ENCODE measurements at places on chromosomes 1 and 21. TPM values are rescaled to one million over a fixed set of nuclear protein-coding genes. Genes with fewer than 3 reads are reported as not detected.
A peak's percentile ranks its signal among the peaks of the same experiment; 100 is the strongest.

The NPHS2 gene
- not detected for total RNA-seq

The ABCA4 gene
- 0.22 TPM for total RNA-seq

The ZMYM1 gene
- total RNA-seq: 16.4 TPM

The TRPM2 gene
- not detected for total RNA-seq

The BMP8A gene
- not detected for total RNA-seq

DNA sequence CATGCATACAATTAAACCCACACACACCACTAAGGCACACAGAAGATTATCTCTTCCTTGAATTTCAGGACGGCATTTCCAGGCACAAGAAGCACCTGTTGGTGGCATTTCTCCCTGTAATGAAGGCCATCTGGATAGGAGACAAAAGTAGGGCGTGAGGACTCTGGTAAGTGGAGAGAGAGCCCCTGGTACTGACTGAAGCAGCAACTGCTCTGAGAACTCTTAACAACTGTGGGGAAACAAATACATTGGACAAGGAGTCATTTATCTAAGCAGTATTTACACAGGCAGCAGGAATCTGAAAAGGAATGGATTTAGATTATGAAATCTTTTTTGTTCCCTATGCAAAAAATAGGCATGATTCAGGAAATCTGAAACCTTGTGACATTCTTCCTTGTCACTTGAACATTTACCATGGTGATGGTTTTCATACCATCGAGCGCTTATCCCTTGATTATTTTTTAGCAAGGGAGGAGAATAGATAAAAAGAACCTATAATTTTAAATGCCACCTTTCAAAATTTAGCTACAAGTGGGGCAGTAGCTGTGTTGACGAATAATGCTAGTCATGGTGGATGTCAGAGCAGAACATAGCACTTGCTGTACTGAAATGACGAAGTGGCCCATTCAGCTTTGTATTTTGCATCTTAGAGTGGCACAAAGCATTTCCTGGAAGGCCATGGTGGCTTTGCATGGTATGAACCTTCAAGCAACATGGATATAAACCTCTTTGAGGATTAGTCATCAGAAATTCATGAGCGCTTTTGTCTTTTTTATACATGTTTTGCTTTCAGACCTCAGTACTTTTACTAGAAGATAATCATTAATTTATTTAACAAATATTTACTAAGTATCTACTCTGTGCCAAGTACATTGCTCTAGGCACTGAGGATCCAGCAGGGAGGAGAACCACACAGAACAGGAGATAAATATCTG lies 362.0 kb downstream of the ADGRL2 start:
- no peak overlapping the region for H3K27ac ChIP-seq
- no peaks in the 10 kb centered on the region for H3K27me3 ChIP-seq
- DNase-seq: no peak
- no peaks in the 10 kb centered on the region for H3K36me3 ChIP-seq
- H3K4me3 ChIP-seq: no peak overlapping the region

- H3K27me3 ChIP-seq: no peaks in the 10 kb centered on the region
- H3K4me1 ChIP-seq: no peaks in the 10 kb centered on the region
- H3K36me3 ChIP-seq: no peaks in the 10 kb centered on the region
- DNase-seq: no peak
- no peak within 1 kb of the TSS for H3K27ac ChIP-seq
- peak within 1 kb of the TSS; percentile 23 for H3K4me3 ChIP-seq
Observed at GRCh38 chr1:171090604-171091003, at the start of gene FMO3. Gene FMO3, plus strand, starts transcription at chr1:171090905. Its CDS starts 1,754 bp downstream, at chr1:171092659.

- H3K36me3 ChIP-seq: no peaks in the 10 kb centered on the region
- DNase-seq: no peak
- no peak overlapping the region for H3K27ac ChIP-seq
- no peak overlapping the region for H3K4me3 ChIP-seq
Observed at GRCh38 chr1:202835548-202836072, 24.9 kb downstream of the PCAT6 start.

- H3K4me3 ChIP-seq: no peak overlapping the region
- H3K36me3 ChIP-seq: no peaks in the 10 kb centered on the region
- H3K27ac ChIP-seq: 0 out of 2 replicates have a peak overlapping the region, but pooled peaks have one; percentile 50
- no peaks in the 10 kb centered on the region for H3K27me3 ChIP-seq
Observed at GRCh38 chr1:67850151-67850551, 16.9 kb upstream of the GNG12 start.

DNA sequence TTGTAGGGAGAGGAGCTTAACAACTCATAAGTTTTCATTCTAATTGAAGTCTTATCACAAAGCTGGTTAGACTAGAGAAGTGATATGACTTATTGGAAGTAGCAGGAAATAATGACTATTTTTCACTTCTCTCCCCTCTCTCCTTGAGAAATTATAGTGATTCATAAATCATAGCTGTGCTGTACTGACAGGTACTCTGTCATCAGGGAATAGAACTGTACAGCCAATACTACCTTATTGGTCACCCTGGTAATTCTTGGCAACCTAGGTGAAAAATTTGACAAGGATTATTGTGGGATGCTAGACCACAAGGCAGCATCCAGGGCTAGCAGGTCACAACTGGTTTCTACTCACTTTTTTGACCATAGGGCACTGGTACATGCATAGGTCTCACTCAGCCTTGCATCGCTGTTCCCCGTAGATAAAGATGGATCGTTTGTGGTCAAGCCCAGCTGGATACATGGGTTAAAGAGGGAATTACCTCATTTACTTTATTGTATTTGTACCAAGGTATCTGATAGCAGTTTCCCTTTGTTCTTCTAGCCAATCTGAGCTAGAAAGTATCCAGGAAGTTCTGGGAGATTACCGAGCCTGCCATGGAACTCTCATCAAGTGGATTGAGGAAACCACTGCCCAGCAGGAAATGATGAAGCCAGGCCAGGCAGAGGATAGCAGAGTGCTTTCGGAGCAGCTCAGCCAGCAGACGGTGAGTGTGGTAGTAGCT lies 113.6 kb downstream of the MACF1 start:
- H3K27ac ChIP-seq: no peak overlapping the region
- peaks cover 35% of the 10 kb centered on the region for H3K36me3 ChIP-seq
- no peaks in the 10 kb centered on the region for H3K4me1 ChIP-seq
- H3K4me3 ChIP-seq: no peak overlapping the region
- 0 out of 2 replicates have a peak, but pooled peaks cover 2% of the 10 kb centered on the region for H3K27me3 ChIP-seq

- H3K27me3 ChIP-seq: peaks cover 2% of the 10 kb centered on the region
- H3K4me1 ChIP-seq: peaks cover 10% of the 10 kb centered on the region
- H3K36me3 ChIP-seq: no peaks in the 10 kb centered on the region
- H3K27ac ChIP-seq: no peak overlapping the region
- no peak for DNase-seq
Observed at GRCh38 chr1:17134034-17134433, 14.8 kb upstream of the PADI2 start.

DNA sequence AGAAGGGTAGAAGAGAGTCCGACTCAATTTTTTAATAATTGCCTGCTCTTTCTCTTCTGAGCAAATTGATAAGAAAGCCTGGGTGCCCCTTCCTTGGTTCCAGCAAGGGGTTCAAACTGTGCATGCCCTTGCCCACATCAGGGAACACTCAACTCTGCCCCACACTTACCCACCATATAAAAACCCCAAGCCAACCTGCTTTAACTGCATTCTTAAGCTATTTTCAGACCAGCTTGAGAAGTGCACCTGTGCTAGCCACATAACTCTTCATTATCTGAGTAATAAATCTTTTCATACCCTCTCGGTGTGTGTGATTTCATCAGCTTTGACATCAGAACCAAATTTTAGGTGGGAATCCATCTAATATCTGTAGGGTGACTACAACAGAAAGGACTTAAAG lies 509.6 kb downstream of the MRPL39 start:
- no peak for DNase-seq
- H3K4me1 ChIP-seq: peaks cover 9% of the 10 kb centered on the region
- no peak overlapping the region for H3K27ac ChIP-seq
- no peak overlapping the region for H3K4me3 ChIP-seq
- peaks cover 4% of the 10 kb centered on the region for H3K36me3 ChIP-seq

DNA sequence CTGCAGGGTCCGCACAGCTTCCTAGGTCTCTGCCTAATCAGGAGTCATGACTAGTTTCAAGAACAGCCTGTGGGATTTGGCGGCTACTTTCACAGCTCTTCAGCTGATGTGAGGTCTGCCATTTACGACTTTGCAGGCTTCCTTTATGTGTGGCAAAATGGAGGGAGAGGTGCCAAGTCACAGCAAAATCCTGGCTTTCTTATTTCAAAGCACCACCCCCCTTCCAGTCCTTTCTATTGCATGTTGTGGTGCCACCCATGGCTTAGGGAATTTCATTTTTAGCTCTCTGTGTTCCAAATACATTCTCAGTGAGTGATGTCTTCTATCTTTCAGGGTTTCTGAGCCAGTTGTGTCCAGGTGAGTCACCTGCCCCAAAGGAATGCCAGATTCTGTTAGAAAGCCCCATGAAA lies 75.1 kb upstream of the WLS start:
- peaks cover 11% of the 10 kb centered on the region for H3K27me3 ChIP-seq
- DNase-seq: no peak
- H3K27ac ChIP-seq: no peak overlapping the region
- H3K4me1 ChIP-seq: no peaks in the 10 kb centered on the region
- no peak overlapping the region for H3K4me3 ChIP-seq

DNA sequence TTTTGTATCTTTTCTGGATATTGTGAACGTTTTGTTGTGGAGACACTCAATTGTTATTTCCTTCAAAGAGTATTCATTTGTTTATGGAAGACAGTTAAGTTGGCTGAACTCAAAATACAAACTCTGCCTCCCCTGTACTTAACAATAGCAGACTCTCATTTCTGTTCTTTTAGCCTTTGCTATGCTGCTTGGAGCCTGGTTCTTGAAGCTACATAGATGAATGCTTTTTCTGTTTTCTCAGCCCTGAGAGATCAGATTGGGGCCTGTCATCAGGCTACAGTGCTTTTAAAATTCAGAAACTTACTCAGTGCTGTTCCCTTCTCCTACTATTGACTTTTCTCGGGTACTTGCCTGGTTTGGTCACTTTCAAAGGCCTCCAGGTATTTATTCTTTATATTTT lies 215.7 kb upstream of the LYPLAL1 start:
- no peak for DNase-seq
- no peak overlapping the region for H3K4me3 ChIP-seq
- H3K27me3 ChIP-seq: no peaks in the 10 kb centered on the region
- no peak overlapping the region for H3K27ac ChIP-seq
- H3K4me1 ChIP-seq: no peaks in the 10 kb centered on the region

DNA sequence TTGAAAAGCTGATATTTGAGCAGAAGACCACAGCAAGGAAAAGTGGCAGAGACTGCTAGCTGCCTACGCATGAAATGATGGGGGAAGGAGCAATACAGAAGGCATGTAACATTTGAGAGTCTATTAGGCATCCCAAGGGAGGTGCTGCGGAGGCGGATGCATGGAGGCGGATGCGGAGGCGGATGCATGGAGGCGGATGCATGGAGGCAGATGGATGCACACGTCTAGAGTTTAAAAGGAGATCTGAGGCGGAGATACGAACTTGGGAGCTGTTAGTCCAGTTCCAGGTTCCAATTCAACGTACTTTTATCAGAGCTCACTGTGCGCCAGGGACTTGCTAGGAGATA lies 744 bp upstream of the DDX20 start:
- peak; percentile 53 for DNase-seq
- H3K27me3 ChIP-seq: no peaks in the 10 kb centered on the region
- peaks cover 34% of the 10 kb centered on the region for H3K4me1 ChIP-seq
- peak overlapping the region; percentile 90 for H3K4me3 ChIP-seq
- H3K27ac ChIP-seq: peak overlapping the region; percentile 98
- H3K36me3 ChIP-seq: peaks cover 15% of the 10 kb centered on the region

DNA sequence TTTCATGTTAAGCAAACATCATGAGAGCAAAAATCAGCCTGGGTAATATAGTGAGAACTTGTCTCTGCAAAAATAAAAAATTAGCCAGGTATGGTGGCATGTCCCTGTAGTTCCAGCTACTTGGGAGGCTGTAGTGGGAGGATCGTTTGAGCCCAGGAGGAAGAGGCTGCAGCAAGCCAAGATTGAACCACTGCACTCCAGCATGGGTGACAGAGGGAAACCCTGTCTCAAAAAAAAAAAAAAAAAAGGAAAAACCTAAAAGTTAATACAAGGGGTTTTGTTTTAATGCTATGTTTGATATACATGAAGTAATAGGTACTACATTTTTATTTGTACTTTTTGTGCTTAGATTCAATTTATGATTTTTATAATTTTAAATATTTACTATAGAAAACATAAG lies 27.1 kb upstream of the SLC35A3 start:
- peaks cover 16% of the 10 kb centered on the region for H3K4me1 ChIP-seq
- no peak overlapping the region for H3K4me3 ChIP-seq
- DNase-seq: no peak
- H3K27ac ChIP-seq: peak overlapping the region; percentile 63
- no peaks in the 10 kb centered on the region for H3K36me3 ChIP-seq

GRCh38 chr1:235648407-235648907 lies 1.1 kb downstream of the GNG4 start:
- H3K4me3 ChIP-seq: peak overlapping the region; percentile 76
- H3K27me3 ChIP-seq: peaks cover 25% of the 10 kb centered on the region
- H3K4me1 ChIP-seq: peaks cover 15% of the 10 kb centered on the region
- H3K27ac ChIP-seq: no peak overlapping the region
- no peak for DNase-seq

- H3K27me3 ChIP-seq: peaks cover 9% of the 10 kb centered on the region
- no peaks in the 10 kb centered on the region for H3K36me3 ChIP-seq
- DNase-seq: no peak
- no peak overlapping the region for H3K4me3 ChIP-seq
- no peak overlapping the region for H3K27ac ChIP-seq
Observed at GRCh38 chr21:45111703-45112102, 37.3 kb downstream of the ADARB1 start.

DNA sequence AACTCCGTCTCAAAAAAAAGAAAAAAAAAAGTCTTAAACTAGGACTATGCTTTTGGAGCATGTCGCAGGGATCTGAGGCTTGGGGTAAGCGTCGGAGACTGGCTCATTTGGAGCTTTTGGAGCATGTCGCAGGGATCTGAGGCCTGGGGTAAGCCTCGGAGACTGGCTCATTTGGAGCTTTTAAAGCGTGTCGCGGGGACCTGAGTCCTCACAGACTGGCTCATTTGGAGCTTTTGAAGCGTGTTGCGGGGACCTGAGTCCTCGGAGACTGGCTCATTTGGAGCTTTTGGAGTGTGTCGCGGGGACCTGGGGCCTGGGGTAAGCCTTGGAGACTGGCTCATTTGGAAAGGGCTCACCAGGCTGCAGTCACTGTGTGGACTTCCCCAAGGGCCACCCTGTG lies 13.6 kb upstream of the TSPEAR start:
- no peak overlapping the region for H3K4me3 ChIP-seq
- H3K4me1 ChIP-seq: no peaks in the 10 kb centered on the region
- no peak overlapping the region for H3K27ac ChIP-seq
- DNase-seq: no peak

DNA sequence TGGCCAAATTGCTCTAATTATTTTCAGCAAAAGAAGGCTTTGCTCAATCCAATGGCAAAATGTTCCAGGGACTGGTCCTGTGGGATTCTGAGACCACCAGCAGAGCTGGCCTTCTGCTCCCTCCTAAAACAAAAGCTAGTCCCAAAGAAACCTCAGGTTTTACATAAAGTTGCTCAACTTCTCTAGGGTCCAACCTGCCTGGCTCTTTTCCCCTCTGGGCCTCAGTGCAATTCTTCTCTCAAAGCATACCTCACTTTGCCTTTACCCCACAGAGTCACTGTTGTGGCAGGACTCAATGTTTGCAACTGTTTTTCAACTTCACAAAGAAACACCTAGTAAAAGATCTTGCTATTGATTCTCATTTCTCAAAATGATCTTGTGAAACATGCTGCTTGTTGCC lies 39.8 kb downstream of the TBX15 start:
- H3K4me1 ChIP-seq: peaks cover 83% of the 10 kb centered on the region
- peak overlapping the region; percentile 72 for H3K4me3 ChIP-seq
- no peak for DNase-seq
- H3K27ac ChIP-seq: peak overlapping the region; percentile 89
- H3K36me3 ChIP-seq: peaks cover 14% of the 10 kb centered on the region
- no peaks in the 10 kb centered on the region for H3K27me3 ChIP-seq

- H3K4me3 ChIP-seq: no peak overlapping the region
- no peak overlapping the region for H3K27ac ChIP-seq
- H3K27me3 ChIP-seq: no peaks in the 10 kb centered on the region
- no peaks in the 10 kb centered on the region for H3K36me3 ChIP-seq
- no peak for DNase-seq
- H3K4me1 ChIP-seq: no peaks in the 10 kb centered on the region
Observed at GRCh38 chr1:80375109-80375508, 1368.6 kb upstream of the ADGRL4 start.

All from HFFc6 (cell line).